ENCODE measurements at places on chromosomes 11 and 22.
A peak's percentile ranks its signal among the peaks of the same experiment; 100 is the strongest.

GRCh38 chr11:28090052-28090749 lies 17.8 kb downstream of the KIF18A start:
- DNase-seq: no peak

DNA sequence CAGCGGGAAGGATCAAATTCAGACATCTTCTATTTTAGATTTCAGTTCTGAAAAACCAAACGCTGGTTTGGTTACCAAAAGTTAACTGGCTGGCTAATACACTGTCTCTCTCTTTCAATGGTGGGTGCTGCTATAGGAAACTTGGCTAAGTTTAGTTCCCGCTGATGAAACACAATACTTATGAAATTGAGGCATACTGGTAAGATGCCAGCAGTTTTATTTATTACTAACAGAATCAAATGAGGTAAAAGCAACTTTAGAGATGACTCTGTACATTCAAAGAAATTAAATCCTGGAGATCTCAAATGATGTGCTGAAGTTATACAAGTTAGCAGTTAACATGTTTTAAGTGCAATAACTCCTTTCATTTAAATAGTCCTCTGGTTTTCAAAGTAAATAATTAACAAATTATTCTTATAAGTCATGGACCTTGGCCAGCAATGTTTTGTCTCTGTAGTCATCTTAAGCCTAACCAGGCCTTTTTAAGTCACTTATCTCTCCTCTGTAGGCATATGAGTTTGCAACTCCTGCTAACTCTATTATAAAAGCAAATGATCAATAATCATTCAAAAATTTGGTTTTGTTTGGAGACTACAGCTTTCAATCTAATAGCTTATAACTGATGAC lies 54.8 kb downstream of the PAK1 start:
- DNase-seq: no peak

- no peak for DNase-seq
Measured at GRCh38 chr22:28953403-28953802, 70.0 kb downstream of the ZNRF3 start.

- DNase-seq: no peak
Measured at GRCh38 chr11:67356387-67356863, 3.1 kb upstream of the POLD4 start.

DNA sequence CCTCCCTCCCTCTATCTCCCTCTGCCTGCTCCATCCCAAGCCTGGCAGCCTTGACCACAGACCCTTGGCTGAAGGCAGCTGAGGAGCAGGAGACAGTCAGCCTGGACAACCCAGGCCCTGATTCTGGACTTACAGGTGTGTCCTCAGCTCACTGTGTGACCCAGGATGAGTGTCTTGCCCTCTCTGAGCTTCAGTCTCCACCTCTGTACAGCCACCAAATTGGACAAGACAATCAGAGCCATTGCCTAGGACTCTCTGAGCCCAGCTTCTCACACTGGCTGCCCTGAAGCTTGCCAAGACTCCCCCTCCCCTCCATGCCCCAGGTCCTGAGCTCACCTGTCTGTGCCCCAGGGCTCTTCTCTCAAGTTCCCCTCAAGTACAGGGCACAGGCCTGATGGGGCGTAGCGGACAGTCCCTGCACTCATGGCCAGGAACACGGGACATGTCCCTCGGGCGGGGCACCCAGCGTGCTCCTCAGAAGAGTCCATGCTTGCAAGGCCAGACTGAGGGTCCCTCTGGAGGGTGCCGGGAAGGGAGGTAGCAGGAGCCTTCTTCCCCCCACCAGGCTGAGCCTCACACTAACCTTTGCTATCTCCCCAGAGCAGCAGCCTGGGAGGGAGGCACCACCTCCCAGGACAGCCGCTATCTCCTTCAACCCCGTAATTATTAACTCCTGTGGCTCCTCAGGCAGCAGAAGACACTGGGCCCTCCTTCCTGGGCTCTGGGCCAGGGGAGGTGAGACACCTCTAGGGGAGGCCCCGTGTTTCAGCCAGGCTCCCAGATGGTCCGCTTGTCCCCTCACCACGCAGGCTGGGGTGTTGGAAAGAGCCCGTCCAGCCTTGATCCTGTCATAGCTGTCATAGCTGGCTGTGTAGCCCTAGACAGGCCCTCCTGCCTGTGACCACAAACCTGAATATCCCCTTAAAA lies 2.6 kb upstream of the RAB3IL1 start:
- DNase-seq: no peak

GRCh38 chr11:104487046-104487806 lies 323.3 kb upstream of the PDGFD start:
- DNase-seq: no peak

DNA sequence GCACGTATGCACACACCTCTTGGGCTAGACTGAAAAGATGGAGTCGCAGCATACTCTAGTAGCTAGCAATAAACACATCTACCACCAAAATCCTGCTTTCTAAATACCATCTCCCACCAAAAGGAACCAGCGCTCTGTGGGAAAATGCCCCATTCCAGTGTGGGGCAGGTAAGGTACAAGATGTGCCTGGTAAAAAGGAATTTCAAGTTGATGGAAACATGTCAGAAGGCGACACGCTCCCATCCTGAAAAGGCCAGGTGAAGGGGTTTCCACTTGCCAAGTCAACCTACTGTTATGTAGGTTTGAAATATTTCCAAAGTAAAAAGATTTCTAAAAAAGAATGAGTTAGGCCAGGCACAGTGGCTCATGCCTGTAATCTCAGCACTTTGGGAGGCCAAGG lies 8.8 kb downstream of the DGCR2 start:
- no peak for DNase-seq

DNA sequence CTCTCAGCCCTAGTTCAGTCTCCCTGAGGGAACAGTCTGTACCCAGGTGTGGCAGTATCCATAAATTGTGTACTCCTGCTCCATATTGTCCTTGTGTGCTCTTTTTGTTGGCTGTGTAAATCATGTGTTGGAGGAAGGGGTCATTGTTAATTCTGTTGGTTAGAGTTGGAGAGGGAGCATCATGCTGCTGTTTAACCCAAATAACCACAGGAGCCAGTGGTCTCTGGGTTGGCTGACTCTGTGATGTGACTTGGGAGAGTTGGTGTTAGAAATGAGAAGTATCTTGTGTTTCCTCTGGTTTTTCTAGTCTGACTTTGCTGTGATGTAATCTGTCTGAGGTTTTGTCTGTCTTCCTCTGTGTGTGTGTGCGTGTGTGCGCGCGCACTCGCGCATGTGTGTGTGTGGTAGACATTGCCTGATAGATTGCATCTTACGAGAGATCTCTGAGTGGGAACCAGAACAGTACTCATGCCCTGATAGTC lies 30.5 kb downstream of the CTNND1 start:
- DNase-seq: no peak

- DNase-seq: no peak
Measured at GRCh38 chr11:127609025-127609773, 608.6 kb upstream of the KIRREL3 start.

GRCh38 chr22:35582861-35583670 lies 34.1 kb downstream of the MB start:
- DNase-seq: peak; percentile 91

GRCh38 chr11:44946263-44946662 lies 4.4 kb downstream of the TP53I11 start:
- DNase-seq: no peak

DNA sequence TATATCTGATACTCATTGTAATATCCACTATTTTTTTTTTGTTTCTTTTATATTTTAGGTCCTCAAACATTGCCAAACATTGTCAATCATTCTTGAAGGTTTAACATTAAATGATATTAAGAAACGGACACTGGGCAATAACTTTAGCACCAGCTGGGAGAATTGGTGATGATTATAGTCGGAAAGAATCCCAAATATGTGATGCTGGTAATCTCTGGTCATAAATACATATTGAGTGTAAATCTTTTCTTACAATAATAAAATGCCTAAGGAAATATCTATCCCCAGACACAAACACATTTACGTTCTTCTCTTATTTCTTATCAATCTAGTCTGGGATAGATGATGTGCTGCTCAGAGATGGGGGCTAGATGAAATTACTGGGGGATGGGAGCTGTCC lies 25.2 kb downstream of the OR51E2 start:
- DNase-seq: no peak

- no peak for DNase-seq
Measured at GRCh38 chr11:71096751-71097388, 155.5 kb downstream of the SHANK2 start.

DNA sequence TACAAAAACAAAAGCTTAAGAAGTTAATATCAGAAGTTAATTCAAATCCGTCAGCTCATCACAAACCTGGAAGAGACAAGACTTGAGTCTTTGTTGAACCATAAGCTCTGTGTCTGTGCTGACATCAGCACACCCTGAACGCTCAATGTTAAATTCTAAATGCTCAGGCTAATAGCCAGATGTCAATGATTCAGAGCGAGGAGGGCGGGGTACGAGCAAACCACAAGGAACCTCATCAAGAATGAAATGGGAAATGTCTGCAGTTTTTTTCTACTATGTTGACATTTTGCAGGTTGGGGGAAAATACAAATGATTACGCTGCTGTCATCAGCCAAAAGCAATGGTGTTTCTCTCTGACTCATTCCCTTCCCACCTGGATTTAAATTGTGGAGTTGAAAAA lies 1057.2 kb downstream of the NTM start:
- DNase-seq: no peak

DNA sequence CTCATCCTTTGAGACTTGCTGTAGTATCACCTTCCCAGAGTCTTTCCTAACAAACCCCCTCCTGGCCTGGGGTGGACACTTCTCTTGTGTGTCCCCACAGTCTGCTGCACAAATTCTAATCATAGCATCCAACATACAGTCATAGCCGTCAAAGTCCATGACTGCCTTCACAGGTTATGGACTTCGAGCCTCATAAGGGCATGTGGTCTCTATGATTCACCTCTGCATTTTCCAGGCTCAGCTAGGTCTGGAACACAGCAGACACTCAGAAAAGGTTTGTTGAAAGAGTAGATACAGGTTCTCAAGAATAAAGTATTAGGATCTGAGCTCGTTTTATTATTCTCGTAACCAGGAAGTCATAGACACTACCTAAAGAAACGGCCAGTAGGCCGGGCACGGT lies 13.2 kb upstream of the SCUBE2 start:
- DNase-seq: no peak

GRCh38 chr22:29831186-29831921 lies 6.7 kb downstream of the ASCC2 start:
- no peak for DNase-seq

GRCh38 chr22:45045208-45045607 lies 35.4 kb upstream of the PHF21B start:
- DNase-seq: no peak

DNA sequence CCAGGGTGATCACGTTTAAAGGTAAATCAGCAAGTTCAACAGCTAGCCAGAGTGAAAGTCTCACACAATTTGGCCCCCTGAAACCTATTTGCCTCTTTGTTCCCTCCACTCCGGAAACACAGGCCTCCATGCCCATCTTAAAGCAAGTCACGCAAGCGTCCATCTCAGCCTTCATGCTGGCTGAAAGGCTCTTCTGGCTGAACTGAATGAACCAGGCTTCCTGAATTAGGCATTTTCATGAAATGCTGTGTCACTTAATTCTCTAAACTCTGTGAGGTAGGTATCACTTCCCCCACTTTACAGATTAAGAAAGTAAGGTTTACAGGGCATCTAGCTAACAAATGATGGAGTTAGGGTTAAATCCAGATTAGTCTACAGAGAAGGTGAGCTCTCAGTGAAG lies 1.4 kb downstream of the SLC25A17 start:
- DNase-seq: no peak

DNA sequence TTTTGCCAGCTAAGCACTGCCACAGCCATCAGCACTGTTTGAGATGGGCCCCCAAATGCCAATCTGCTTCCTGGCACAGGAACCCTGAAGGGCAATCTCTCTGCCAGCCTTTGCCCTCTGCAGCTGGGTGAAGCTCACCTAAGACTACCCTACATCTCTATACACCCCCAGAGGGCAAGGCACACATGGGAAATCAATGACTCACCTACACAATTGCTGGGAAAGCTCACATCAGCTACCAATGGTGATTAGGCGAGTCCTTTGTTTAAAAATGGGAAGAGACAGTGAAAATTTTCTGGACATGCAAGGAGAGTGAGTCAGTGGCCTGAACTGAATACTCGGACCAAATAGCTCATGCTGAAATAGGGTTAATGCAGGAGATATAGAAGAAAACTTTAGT lies 12.6 kb upstream of the PRDM11 start:
- no peak for DNase-seq

DNA sequence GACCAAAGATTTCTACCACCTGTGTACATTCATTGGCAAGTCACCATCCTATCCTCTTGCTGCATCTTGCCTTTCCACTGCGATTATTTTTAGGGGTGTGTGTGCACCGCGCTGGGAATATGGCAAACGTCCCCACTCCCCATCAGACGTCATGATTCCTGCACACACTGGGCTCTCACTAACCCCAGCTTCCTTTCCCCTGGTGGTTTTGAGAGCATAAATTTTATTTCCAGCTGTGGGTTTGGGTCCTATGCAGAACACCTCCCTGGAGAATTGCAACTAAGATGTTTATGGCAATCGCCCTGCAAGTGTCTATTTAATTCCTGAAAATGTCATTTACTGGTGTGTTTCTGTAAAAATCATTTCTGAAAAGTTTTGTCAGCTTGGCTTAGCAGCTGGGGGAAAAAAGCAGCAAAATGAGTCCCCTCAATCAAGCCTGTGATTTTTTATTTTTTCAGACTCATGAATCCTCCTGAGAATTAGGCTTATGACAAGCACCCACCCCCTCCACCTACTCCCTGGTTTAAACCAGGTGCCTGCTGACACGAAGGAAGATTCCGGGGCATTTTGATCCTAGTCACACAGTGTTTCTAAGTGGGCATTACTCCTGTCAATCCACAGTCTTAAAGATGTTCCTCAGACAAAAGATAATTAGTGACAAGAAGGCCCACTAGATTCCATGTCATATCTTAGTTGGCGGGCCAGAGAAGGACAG lies 23.8 kb downstream of the UPB1 start:
- no peak for DNase-seq

- DNase-seq: peak; percentile 48
Measured at GRCh38 chr11:118916842-118917388, 8.8 kb downstream of the BCL9L start.

DNA sequence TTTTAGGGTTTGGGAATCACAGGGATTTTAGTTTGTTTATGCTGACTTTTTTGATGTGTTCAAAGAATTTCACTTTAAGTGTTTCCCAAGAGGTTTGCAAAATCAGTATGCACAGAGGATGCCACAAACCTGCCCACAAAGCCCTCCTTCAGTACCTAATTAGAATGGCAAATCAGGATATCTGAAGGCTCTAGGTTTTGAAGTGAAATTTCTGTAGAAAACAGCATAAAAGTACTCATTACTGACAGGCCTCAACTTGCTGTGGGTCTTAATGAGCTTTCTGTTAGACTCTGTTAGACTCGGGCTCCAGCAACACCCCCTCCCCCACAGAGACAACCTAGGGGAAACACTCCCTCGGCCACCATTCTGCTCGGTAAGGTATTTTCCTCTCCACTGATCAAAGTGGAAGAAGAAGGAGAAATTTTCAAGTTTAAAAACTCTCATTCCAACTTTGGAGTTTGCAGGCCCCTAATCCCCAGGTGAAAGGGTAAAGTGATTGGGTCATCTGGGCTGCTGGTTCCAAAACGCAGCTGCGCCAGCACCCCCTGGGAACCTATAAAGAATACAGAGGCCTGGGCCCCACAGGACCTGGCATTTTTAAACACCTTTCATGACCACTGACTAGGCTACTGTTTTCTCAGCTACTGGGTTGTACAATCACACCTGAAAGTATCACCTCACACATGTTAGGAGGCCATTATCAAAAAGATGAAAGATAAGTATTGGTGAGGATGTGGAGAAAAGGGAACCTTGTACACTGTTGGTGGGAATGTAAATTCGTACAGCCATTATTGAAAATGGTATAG lies 67.5 kb downstream of the PLEKHA7 start:
- no peak for DNase-seq

Measured in HEK293T (cell line).